ENCODE measurements at places on chromosomes 5 and 9. TPM values are rescaled to one million over a fixed set of nuclear protein-coding genes. Genes with fewer than 3 reads are reported as not detected.

Gene GABRA1
- total RNA-seq: not detected

Gene TMEM8B
- 2.8 TPM for total RNA-seq

Gene SEMA5A
- not detected for total RNA-seq

Gene PCDHGB1
- not detected for total RNA-seq

Gene SLCO6A1
- total RNA-seq: not detected

Gene PCDHGB6
- total RNA-seq: not detected

Gene C5orf34
- total RNA-seq: 10.1 TPM

Gene NIM1K
- 2.1 TPM for total RNA-seq

Gene CCL27
- total RNA-seq: not detected

Gene NCS1
- 10.5 TPM for total RNA-seq

Gene LCN12
- total RNA-seq: 0.84 TPM

Gene TAF1L
- 0.04 TPM for total RNA-seq

- DNase-seq: no peak
Measured at GRCh38 chr9:1759009-1759408, 256.1 kb upstream of the SMARCA2 start.

GRCh38 chr9:79432485-79432884, 139.3 kb upstream of the TLE4 start:
- DNase-seq: no peak

DNA sequence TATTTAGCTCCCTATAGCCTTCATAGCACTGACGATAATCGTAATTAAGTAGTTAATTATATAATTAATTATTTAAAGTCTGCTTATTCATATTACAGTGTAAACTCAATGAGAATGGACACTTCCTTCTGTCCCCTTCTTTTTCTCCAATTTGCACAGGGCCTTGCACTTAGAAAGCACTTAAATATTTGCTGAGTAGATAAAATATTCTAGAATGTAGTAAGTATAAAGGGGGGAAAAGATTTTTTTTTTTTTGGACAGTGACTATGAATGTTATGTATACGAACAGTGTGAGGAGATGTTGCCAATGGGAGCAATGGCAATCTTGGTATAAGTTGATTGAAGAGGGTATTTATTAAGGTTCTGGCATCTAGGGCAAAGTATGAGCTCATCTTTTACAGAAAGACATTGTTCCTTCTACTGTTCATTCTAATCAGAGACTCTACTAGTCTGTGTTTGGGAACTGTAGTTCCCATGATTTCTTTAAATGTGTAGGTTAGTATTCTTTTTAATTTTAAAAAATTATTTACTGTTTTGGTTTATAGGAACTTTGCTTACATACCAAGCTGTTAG, 49.4 kb downstream of the YTHDC2 start:
- DNase-seq: no peak

- DNase-seq: no peak
Measured at GRCh38 chr5:176161431-176161830, 76.8 kb upstream of the SIMC1 start.

DNA sequence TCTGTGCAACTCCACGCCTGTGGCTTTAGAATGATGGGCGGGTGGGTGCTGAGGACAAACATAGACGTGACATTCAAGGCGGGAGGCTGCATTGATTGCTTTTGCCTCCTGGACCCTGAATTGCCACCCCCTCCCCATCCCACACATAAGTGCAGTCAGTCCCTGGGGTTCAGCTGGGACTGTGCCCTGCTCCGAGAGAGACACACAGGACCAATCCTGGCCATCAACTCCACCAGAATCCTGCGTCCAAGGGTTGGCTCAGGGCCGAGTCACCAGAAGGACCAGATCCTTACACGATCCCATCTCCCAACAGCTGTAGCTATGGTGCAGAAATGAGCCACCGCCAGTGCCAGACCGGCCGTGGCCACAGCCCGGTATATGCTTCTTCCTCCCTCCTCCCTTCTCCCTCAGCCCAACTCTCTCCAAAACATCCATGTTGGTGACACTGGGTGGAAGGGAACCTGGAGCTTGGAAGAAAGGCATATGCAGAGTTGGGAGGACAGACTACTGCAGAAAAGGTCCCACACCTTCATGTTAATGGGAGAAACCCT, 27.4 kb downstream of the IRX2 start:
- DNase-seq: no peak

GRCh38 chr9:125202846-125203618, 2.7 kb downstream of the RABEPK start:
- no peak for DNase-seq

DNA sequence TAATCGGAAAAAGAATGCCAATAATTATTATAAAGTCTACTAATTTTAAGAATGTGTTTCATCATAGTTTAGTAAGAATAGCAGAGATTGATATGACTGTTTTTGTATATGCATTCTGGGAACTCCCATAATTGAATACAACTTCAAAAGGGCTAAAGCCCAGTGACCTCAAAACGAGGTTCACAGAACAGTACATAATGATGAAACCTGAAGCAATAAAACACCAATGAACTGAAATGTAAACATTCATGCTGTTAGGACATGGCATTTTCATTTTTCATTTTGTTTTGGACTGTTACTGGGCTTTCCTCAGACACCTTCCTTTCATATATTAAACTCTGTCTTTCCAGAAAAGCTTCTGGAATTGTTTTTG, 684 bp upstream of the JMY start:
- DNase-seq: no peak

GRCh38 chr5:94545870-94546625, 72.4 kb downstream of the KIAA0825 start:
- DNase-seq: no peak

GRCh38 chr9:15469862-15470261, 40.9 kb downstream of the PSIP1 start:
- no peak for DNase-seq

- DNase-seq: no peak
Measured at GRCh38 chr5:10801931-10802666, 41.1 kb upstream of the DAP start.

DNA sequence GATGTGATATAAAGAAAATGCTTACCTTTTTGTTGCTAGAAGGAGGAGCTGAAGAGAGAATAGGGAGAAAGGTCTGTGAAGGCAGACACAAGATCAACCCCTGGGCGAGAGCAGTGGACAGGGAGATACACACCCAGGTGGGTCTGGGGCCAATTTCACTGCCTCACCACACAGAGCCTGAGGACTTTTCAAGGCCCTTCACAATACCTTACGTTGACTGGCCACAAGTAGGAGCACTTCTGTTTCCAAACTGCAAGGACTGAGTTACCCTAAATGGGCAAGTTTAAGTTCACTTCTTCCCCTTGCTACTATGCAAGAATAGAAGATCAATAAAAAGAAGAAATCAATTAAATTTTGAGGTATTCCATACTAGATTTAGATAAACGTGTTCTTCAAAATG, 174.5 kb upstream of the SLC12A2 start:
- DNase-seq: no peak

- DNase-seq: no peak
Measured at GRCh38 chr9:85040146-85040545, 370.6 kb downstream of the NTRK2 start.

GRCh38 chr9:133167769-133168168, 4.1 kb upstream of the GBGT1 start:
- DNase-seq: no peak

DNA sequence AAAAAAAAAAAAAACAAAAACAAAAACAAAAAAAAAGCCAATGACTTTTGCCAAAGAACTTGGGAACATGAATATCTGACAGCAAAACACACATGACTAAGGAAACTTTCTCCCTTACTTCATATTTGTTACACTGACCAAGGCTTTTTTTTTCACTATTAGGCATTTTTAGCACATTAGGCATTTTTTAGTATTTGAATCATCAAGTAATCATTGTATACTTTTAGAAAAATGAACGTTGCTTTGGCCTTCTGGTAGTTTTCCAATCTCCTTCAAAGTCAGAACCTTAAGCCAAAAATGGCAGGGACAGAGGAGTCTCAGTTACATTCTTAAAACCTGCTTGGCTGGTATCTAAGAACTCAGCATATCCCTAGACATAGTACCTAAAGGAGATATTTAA, 19.3 kb downstream of the NREP start:
- DNase-seq: no peak

GRCh38 chr5:146410272-146410671, 36.9 kb upstream of the TCERG1 start:
- no peak for DNase-seq

DNA sequence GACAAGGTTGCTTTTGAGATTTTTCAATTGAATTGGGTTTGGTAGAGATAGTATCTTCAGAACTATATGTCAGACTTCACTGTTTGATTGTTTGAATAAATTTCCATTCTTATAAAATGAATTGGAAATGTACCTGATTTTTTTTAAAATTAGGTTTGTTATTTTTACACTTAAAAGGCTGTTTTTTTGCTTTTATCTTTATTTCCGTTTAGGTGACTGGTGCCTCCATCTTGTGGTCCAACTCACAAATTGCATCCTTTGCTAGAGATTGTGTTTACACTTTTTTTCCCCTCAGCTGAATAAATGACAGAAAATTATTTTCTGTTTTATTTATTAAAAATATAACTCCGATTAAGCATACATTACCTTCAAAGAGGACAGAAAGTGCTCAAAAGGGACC, 15.6 kb downstream of the NDUFAF2 start:
- DNase-seq: no peak

- no peak for DNase-seq
Measured at GRCh38 chr9:4140362-4140761, 159.5 kb downstream of the GLIS3 start.

DNA sequence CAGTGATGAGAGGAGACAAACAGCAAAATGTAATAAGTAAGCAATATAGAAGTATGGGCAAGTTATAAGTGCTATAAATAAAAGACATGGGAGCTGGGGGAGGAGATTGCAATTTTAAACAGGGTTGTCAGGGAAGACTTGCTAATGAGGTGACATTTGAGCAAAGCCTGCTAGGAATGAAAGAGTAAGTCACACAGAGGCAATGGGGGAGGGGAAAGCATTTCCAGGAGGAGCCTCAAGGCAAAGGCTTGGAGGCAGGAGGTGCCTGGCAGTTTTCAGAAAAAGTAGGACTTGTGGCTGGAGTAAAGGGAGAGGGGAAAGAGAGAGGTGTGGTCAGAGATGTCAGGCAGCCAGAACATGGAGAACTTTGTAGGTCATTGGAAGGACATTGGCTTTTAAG, 124.4 kb upstream of the NMUR2 start:
- DNase-seq: no peak

DNA sequence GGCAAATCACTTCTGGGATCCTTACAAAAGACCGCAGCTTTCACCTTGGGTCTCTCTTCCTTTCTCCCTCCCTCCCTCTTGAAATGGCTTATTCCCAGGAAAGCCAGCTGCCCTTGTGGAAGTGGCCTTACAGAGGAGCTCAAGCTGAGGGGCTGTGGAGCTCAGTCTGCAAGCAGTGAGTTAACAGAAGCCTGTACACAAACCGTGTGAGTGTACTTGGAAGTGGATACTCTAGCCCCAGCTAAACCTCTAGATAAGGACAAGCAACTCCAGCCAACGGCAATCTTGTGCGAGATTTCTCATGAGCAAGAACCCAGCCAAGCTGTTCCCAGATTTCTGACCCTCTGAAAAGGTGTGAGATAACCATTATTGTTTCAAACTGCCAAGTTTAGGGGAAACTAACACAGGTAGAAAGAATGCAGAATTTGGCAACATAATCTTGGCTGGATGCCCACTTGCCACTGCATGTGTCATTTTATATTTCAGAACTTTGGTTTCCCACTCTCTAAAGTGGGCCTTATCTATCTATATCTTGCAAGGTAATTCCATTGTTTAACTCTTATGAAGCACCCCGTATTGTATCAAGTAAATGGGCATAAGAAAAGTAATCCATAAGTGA, 85.6 kb downstream of the CDH18 start:
- DNase-seq: no peak

DNA sequence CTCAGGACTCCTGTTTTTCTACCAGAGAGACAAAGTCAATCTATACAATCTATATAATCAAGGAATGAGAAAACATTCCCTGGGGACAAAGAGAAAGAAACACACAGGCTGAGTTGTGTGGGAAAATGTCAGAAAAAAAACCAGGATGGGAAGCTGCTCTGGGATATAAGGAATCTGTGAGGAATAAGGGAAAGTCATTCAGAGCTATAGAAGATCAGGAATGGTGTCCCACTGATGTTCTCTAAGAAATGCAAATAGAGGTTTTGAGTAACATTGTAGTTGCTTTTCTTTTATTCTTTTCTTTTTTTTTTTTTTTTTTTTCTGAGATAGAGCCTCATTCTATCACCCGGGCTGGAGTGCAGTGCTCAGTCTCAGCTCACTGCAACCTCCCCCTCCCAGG, 605.9 kb upstream of the KLF4 start:
- DNase-seq: no peak

GRCh38 chr9:109107402-109108240, 12.1 kb downstream of the TMEM245 start:
- DNase-seq: no peak

DNA sequence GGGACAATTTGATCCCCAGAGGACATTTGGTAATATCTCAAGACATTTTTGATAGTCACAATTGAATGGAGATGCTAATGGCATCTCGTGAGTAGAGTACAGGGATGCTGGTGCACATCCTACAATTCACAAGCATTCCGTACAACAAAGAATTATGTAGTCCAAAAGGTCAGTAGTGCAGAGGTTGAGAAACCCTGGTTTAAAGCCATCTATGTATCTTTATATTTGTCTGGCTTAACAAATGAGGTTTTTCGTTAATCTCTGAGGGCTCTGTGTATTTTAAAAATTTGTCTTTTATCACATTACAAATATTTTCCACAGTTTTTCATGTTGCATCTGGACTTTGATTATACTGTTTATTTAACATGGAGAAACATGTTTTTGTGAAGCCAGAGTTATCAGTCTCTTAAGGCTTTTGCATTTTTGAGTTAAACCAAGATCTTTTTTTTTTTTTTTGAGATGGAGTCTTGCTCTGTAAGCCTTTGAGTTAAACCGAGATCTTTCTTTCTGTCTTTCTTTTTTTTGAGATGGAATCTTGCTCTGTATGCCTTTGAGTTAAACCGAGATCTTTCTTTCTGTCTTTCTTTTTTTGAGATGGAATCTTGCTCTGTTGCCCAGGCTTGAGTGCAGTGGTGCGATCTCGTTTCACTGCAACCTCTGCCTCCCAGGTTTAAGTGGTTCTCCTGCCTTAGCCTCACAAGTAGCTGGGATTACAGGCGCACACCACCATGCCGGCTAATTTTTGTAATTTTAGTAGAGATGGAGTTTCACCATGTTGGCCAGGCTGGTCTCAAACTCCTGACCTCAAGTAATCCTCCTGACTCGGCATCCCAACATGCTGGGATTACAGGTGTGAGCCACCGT, 2.8 kb downstream of the HSDL2 start:
- DNase-seq: no peak

DNA sequence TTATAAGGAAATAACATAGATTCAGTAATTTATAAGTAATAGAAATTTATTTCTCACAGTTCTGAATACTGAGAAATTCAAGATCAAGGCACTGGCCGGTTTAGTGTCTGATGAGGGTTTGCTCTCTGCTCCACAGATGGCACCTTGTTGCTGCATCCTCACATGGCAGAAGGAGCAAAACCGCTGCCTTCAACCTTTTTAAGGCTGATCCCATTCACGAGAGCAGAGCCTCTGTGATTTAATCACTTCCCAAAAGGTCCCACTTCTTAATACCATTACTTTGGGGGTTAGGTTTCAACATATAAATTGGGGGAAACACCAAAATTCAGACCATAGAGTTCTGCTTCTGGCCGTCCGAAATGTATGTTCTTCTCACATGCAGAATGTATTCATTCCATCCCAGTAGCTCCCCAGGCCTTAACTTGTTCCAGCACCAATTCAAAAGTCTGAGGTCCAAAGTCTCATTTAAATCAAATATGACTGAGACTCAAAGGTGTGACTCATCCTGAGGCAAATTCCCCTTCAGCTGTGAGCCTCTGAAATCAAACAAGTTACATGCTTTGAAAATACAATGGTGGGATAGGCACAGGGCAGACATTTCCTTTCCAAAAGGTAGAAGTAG, 30.6 kb downstream of the BAAT start:
- no peak for DNase-seq

GRCh38 chr9:8718121-8718725, 918.6 kb upstream of the DMAC1 start:
- no peak for DNase-seq
